ENCODE measurements at places on chromosomes 11 and 22.

- DNase-seq: no peak
Observed at GRCh38 chr11:5369789-5370188, 13.8 kb upstream of the OR51M1 start.

DNA sequence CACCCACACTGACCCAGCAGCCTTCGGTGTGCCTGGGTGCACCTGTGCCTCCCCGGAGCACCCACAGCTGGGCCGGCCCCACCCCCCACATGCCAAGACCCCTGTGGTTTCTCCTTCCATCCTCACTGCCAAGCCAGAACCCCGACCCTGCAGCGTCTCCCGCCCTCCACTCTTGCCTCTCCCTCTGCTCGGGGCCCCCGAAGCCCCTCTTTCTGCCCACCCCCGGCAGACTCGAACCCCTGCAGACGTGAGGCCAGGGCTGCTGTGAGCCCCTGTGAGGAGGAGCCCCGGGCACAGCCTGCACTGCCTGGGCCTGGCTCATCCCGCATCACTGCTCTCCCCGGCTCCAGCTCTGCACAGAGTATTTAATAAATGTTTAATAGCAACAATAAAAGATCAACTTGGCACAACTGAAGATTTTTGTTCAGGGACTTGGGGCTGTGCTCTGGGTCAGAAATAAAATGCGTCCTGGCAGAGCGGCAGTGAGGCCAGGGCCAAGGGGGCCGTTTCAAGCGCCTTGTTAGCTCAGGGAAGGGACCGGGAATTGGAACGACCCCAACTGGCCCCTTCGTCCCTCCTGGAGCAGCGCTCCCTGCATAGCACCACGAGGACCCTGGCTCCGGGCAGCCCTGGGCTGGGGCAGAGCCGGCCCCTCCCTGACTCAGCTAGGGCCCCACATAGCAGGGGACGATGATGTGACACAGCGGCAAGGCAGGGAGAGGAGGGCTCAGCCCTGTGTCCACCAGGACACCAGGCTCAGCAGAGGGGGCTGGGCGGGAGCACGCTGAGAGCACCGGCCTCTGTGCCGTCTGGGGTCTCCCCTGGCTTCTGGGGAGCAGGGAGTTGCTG lies 520.8 kb downstream of the BRD1 start:
- no peak for DNase-seq

DNA sequence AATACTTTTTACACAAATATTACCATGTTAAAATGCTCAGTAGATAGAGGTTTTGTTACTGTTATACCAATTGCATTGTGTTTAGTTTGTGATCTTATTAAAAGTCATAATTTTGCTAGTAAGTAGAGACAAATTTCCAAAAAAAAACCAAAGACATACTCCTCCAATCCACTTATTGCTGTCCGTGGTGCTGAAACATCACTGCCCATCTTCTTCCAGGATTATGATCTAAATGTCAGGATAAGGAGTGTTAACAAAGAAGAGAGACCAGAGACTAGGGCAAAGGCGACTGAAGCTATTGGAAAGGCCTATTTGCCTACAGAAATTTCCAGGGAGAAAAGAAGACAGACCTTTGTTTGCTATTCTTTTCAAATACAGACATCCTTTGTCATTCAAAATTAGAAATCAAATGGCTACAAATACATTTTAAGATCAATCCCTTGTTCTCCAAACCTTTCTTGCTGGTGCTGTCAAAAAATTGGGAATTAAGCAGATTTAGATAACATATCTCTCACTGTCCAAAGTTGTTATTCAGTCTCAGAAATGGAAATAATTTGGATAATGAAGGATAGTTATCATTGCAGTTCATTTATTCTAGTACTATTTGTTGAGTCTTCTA lies 199.7 kb downstream of the C11orf91 start:
- DNase-seq: no peak

- no peak for DNase-seq
Observed at GRCh38 chr11:64902102-64902900, 14.7 kb downstream of the ATG2A start.

DNA sequence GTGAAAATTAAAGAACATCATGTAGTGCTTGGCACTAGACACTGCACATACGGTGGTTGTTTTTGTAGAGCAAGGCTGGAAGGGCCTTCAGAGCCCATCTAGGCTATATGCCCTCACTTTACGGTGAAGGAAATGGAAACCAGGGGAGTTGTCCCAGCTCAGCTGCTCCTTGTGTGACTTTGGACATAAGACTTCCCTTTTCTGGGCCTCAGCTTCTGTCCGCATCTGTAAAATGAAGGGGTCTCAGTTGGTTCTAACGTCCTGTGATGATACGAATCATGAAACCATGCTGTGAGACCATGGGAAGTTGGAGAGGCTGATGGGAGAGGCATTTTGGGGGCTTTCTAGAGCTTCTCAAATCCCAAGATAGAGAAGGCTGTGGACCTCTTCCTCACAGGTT lies 4.7 kb downstream of the KCNE3 start:
- DNase-seq: no peak

- no peak for DNase-seq
Observed at GRCh38 chr22:17633998-17634323, 4.6 kb upstream of the BCL2L13 start.

- no peak for DNase-seq
Observed at GRCh38 chr11:119797123-119797611, 68.2 kb upstream of the NECTIN1 start.
